ENCODE measurements at places on chromosomes 6 and 20. TPM values are rescaled to one million over a fixed set of nuclear protein-coding genes. Genes with fewer than 3 reads are reported as not detected.

GRCh38 chr20:52708137-52708536 lies 264.0 kb upstream of the TSHZ2 start:
- no peak overlapping the region for H3K4me3 ChIP-seq
- no peak for DNase-seq
- H3K27ac ChIP-seq, result no peak overlapping the region
- no peaks in the 10 kb centered on the region for H3K36me3 ChIP-seq
- H3K27me3 ChIP-seq, result no peaks in the 10 kb centered on the region
- H3K4me1 ChIP-seq, result no peaks in the 10 kb centered on the region

DNA sequence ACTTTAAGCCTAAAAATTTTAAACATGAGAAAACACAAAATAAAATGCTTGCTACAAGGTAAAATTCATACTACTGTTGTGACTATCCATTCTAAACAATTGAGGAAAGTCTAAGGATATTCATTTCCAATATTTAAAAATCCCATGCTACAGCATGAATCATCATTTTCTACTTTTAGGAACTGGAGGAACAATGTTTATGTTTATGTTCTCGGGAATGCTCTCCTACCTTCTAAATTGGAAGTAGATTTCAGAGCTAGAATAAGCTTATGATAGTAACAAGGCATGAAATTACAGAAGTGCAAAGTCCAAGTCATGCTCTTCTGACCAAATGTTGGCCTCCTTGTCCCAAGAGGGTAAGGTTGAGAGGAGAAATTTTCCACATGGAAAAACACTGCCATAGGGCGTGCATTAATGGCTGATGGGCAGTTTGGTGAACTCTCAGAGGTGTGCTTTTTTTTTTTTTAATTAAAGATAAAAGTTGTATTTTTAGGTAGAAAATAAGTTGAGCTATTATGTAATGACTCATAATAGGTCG lies 6.0 kb upstream of the MYLK4 start:
- H3K4me1 ChIP-seq, result no peaks in the 10 kb centered on the region
- no peaks in the 10 kb centered on the region for H3K36me3 ChIP-seq
- H3K27me3 ChIP-seq, result no peaks in the 10 kb centered on the region
- no peak overlapping the region for H3K27ac ChIP-seq
- no peak for DNase-seq

DNA sequence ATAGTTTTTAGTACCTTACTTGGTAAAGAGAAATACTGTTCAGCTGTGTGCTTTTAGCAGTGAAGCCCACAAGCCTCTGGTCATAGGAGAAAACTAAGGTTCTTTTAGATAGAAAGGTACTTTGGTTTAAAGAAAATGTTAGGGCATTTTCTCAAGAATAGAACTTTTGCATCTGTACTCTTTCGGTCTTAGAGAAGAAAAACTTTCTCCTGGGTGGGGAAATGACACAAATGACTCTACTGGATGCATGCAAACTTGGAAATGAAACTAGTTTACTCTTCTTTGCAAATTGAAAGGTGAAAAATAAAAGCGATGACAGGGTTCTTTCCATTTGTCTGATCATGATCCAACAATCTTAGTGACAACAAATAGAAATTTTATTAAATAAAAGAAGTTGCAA lies 2.1 kb upstream of the TMEM217 start:
- H3K27me3 ChIP-seq, result no peaks in the 10 kb centered on the region
- H3K4me3 ChIP-seq, result no peak overlapping the region
- peaks cover 2% of the 10 kb centered on the region for H3K4me1 ChIP-seq

GRCh38 chr6:24428615-24429014 lies 25.9 kb downstream of the MRS2 start:
- no peaks in the 10 kb centered on the region for H3K4me1 ChIP-seq
- DNase-seq, result no peak
- no peaks in the 10 kb centered on the region for H3K27me3 ChIP-seq
- H3K27ac ChIP-seq, result no peak overlapping the region

DNA sequence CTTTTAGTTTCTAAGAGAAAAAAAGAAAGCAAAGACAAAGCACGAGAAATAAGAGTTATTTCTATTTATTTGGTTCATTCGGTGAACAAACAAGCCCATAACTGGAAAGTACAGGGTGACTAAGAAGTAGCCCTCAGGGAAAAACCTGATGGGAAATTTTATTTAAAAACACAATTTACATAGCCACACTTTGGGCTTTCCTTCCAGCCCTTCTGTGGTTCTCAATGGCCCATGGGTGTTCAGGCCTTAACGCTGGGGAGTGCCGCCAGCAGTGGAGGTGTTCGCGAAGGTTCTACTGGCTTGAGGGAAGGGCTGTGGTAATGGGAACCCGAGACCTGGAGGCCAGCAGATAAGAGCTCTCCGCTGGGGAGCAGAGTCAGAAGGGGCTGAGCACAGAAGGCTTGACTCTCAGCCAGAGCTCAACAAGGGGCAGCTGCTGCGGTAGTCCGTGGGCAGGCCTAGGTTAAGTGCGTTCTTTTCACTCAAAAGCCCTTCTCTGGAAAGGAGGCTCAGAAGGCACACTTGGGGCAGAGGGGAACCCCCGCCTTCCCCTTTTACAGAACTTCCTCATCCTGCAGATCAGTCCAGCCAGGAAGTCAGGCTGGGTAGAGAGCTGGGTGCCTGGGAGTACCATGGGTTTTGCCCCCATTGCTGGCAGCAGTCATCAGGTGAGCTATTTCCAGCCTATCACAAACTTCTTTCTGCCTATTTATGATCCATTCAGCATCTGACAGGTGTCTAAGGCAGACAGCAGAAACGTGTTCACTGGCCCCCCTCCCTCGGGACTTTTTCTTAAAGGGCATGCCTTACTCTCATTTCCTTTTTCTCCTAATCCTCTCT lies 8.8 kb upstream of the CD83 start:
- DNase-seq, result peak; percentile 33
- no peak overlapping the region for H3K4me3 ChIP-seq
- H3K27me3 ChIP-seq, result no peaks in the 10 kb centered on the region
- peaks cover 6% of the 10 kb centered on the region for H3K4me1 ChIP-seq
- H3K36me3 ChIP-seq, result no peaks in the 10 kb centered on the region
- no peak overlapping the region for H3K27ac ChIP-seq

- no peaks in the 10 kb centered on the region for H3K4me1 ChIP-seq
- H3K27ac ChIP-seq, result no peak overlapping the region
- no peak for DNase-seq
- no peak overlapping the region for H3K4me3 ChIP-seq
These were observed 24.5 kb downstream of the FAM110A start for GRCh38 chr20:858011-858410.

DNA sequence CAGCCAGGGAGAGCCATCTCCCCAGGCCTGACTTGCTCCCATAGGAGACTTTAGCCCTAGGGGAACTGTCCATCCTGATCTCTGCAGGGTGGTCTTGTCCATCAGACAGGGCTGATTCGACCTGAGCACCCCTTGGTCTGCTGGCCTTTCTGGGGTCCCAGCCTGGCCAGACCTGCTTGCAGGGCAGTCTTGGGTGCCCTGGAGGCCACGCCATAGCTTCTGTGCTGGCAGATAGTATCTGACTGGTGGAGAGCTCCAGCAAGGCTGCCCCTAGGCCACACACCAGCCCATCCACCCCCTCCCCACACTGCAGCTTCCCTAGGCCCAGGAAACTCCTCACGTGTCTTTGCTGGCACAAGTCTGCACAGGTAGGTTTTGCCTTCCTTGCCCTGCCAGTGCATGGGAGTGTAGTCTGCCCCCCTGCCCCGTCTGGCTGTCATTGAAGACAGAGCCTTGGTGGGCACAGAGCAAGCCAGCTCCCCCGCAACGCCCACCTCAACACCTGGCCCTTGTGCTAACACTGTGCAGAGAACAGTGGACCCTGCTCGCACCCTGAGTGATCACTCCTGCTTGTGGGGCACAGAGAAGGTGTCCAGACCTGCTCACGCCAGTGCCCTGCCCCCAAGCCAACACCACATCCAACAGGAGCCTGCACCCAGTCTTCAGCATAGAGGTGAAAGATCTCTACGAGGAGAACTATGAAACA lies 32.4 kb downstream of the CCN2 start:
- no peak overlapping the region for H3K27ac ChIP-seq
- H3K36me3 ChIP-seq, result no peaks in the 10 kb centered on the region
- H3K4me1 ChIP-seq, result no peaks in the 10 kb centered on the region
- no peak for DNase-seq

- H3K4me1 ChIP-seq, result no peaks in the 10 kb centered on the region
- no peaks in the 10 kb centered on the region for H3K27me3 ChIP-seq
- H3K27ac ChIP-seq, result no peak overlapping the region
- H3K36me3 ChIP-seq, result no peaks in the 10 kb centered on the region
These were observed 6.6 kb upstream of the SRSF6 start for GRCh38 chr20:43450841-43451799.

DNA sequence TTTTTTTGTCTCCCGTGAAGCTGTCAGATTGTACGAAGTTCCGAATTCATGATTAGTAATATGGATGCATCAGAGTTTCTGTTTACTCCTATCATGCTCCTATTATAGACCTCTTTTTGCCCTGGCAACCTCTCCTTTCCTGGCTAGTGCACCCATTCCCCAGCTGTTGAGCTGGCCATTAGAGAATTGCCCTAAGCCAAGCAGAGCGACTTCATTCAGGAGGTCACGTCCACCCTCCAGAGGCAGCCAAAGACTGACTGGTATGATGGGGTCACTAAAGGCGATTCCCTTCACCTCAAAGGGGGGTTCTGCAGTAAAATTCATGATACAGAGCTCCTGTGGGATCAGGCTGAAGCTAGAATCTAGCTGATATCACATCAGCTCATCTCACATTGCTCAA lies 351.9 kb downstream of the BTBD3 start:
- H3K27me3 ChIP-seq, result no peaks in the 10 kb centered on the region
- H3K36me3 ChIP-seq, result no peaks in the 10 kb centered on the region
- no peak overlapping the region for H3K4me3 ChIP-seq
- DNase-seq, result no peak
- H3K27ac ChIP-seq, result no peak overlapping the region

DNA sequence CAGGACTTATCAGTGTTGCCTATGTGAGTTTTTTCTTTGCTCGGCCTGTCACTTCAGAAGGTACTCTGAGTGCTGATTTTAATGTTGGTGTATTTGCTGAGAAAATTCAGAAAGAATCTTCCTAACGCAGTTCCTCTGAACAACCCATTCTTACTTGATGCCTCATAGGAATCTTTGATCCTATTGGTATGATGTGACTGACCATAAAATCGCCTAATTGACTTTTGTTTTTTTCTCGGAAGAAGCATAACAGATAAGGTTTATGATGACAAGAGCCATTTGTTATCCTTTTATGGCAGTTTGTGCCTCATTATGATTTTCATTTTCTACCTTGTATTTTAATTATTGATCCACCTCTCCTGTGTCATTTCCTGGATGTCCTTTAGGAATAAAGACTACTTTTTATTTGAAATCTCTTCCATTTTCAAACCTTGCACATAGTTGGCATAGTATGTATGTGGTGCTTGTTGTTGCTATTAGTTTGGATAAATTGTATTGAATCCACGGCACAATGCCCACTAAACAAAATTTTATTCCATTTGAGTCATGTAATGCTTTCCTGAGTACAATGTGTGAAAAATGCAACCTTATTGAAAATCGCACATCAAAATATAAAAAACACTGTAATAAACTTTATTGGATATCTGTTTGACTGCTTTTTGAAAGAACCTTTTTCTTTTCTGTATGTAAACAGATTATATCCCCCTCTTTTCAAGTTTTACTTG lies 37.3 kb downstream of the LRRC1 start:
- H3K36me3 ChIP-seq, result no peaks in the 10 kb centered on the region
- H3K27me3 ChIP-seq, result no peaks in the 10 kb centered on the region
- no peak overlapping the region for H3K27ac ChIP-seq
- H3K4me3 ChIP-seq, result no peak overlapping the region
- H3K4me1 ChIP-seq, result no peaks in the 10 kb centered on the region
- DNase-seq, result no peak

- no peaks in the 10 kb centered on the region for H3K36me3 ChIP-seq
- H3K27ac ChIP-seq, result no peak overlapping the region
- no peak overlapping the region for H3K4me3 ChIP-seq
- H3K4me1 ChIP-seq, result no peaks in the 10 kb centered on the region
- no peak for DNase-seq
- H3K27me3 ChIP-seq, result no peaks in the 10 kb centered on the region
These were observed 44.7 kb downstream of the DEFB114 start for GRCh38 chr6:49919261-49919660.

GRCh38 chr6:116338943-116339342 lies 31.8 kb upstream of the DSE start:
- H3K36me3 ChIP-seq, result no peaks in the 10 kb centered on the region
- DNase-seq, result no peak
- H3K27me3 ChIP-seq, result no peaks in the 10 kb centered on the region
- no peak overlapping the region for H3K27ac ChIP-seq

GRCh38 chr6:131949620-131949908 lies 1.6 kb downstream of the CCN2 start:
- H3K36me3 ChIP-seq, result no peaks in the 10 kb centered on the region
- peaks cover 19% of the 10 kb centered on the region for H3K4me1 ChIP-seq
- H3K4me3 ChIP-seq, result peak overlapping the region; percentile 43
- H3K27ac ChIP-seq, result peak overlapping the region; percentile 87
- peak; percentile 90 for DNase-seq
- H3K27me3 ChIP-seq, result no peaks in the 10 kb centered on the region

DNA sequence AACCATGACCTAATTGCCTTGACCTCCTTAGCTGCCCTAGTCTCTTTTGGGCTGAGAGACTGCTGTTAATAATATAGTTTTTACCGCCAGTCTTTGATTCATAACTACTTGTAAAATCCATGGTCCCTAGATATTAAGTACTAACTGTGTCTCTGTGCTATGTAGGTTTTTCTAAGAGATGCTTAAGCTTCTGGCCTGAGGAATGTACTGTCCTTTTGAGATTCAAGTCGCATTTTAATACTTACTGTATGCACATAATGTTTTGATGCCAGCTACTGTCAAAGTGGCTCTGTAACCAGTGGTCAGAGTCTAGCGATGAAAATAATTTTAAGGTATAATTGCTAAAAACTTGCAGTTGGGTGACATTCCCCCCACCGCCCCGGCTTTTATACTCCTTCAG lies 2.1 kb downstream of the AKAP12 start:
- H3K4me3 ChIP-seq, result no peak overlapping the region
- H3K27ac ChIP-seq, result no peak overlapping the region
- H3K4me1 ChIP-seq, result peaks cover 7% of the 10 kb centered on the region
- DNase-seq, result no peak
- H3K36me3 ChIP-seq, result peaks cover 1% of the 10 kb centered on the region
- no peaks in the 10 kb centered on the region for H3K27me3 ChIP-seq

GRCh38 chr20:57205606-57206219 lies 60.7 kb downstream of the BMP7 start:
- no peaks in the 10 kb centered on the region for H3K27me3 ChIP-seq
- H3K4me3 ChIP-seq, result no peak overlapping the region
- H3K36me3 ChIP-seq, result no peaks in the 10 kb centered on the region
- no peak overlapping the region for H3K27ac ChIP-seq
- no peak for DNase-seq
- no peaks in the 10 kb centered on the region for H3K4me1 ChIP-seq

Gene SLC26A8
- polyA plus RNA-seq, result 1.1 TPM

Gene C6orf163
- 0.21 TPM for polyA plus RNA-seq

Gene BTNL2
- polyA plus RNA-seq, result not detected

Gene OR2H1
- polyA plus RNA-seq, result not detected

Gene L3MBTL1
- polyA plus RNA-seq, result 1.7 TPM

Gene FAM209B
- polyA plus RNA-seq, result 1.3 TPM

Gene KHDC1
- 1.9 TPM for polyA plus RNA-seq

Gene CLVS2
- not detected for polyA plus RNA-seq

Gene SNAP25
- 0.14 TPM for polyA plus RNA-seq

Gene PLCG1
- 29.6 TPM for polyA plus RNA-seq

Gene MRPS18A
- 39.2 TPM for polyA plus RNA-seq

Gene LHFPL5
- polyA plus RNA-seq, result not detected

Gene FAM120B
- 8.5 TPM for polyA plus RNA-seq

Gene HRH3
- not detected for polyA plus RNA-seq

Gene HLA-DRB5
- 18.2 TPM for polyA plus RNA-seq

Measured in lung (tissue), 17 donors.